ENCODE measurements at places on chromosomes 12 and 14.
A peak's percentile ranks its signal among the peaks of the same experiment; 100 is the strongest.

DNA sequence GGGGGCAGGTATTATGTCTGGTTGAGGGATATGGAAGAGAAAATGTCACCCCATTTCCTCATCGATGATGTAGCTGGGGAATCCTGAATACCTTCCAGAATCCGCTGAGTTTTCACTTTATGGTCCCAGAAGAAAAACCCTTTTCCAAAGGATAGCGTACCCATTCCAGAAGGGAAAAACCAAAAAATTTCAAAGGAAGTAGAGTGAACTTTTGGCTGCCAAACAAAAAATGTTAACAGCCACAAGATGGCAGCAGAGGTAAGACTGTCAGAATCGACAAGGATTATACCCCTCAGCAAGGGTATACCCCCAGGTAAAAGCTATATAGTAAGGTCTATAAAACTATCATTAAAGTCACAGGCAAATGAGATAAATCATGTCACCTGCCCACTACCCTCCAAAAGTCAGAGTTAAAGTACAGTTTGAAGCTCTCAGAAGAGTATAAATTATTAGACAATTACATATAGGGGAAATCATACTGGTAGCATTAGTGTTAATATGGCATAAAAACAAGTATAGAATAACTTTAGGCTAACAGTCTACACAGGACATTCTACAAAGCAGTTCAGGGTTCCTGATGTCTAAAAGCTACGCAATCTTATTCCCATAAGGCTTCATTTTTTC, 18.0 kb downstream of the ACIN1 start:
- no peak for DNase-seq

DNA sequence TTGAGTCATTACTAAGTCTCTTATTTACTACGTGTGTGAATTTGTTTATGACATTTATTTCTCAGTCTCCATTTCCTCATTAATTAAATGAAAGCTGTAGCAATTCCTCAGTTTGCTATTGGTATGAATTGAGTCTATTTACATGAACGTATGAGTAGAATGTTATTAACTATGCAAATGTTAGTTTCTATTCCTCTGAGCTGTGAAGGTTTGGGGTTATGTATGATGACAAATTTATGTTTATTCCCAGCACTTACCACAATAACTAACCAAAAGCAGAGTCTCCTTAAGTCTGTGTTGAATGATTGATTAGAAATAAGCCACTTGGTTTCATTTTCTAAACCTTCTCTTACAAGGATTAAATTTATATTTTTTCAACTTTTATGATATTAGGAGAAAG, 1340.9 kb downstream of the FSCB start:
- DNase-seq = no peak

GRCh38 chr14:74599321-74599761, 12.7 kb downstream of the LTBP2 start:
- no peak for DNase-seq

DNA sequence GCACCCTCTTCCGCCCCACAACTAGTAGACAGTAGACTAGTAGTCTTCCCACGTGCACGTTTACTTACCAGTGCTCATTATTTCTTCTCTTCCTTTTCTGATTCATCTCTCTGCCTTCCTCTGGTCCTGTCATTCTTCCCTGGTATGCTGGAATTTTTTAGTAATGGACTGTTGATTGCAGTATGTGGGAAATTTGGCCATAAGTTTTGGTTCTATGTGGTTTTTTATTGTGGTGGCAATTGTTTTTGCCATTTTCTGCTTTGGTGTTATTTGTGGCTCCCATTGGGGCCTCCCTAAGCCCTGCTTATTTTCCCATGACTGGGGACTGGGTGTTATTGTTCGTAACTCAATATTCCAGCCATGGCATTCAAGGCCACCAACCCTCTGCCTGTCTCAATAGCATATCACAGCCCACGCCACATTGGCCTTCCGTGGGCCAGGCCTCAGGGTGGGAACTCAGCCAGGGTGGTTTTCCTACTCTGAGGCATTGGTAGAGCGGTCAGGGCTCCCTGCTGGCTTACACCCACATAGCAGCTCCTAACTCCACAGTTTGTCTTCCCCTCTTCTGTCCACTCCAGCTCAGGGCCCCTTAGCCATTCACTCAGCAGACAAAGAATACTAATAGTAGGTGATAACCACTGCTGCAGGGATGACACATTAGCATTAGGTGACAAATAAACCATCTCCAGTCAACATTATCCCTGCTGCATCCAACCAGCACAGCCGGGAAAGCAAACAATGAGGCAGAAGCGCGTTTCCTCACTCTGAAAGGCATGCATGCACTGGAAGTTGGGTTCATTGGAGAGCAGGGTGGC, 321.5 kb downstream of the CACNA1C start:
- DNase-seq = no peak

DNA sequence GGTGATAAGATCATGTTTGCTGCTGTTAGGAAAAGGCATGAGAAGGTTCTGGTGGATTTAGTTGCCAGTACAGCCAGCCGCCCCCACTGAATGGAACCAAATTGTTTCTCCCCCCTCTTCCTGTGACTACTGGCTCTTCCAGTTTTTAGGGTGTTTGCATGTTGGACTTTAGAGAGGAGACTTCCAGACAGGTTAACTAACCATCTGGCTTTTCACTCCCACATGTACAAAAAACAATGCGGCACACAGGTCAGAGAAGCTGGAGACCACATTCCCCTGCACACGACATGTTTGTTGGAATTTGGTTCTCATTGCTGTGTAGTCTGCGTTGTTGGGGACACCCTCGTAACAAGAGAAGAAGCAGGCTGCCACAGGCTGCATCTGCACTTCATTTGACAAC, 103.9 kb upstream of the TMEM132C start:
- DNase-seq = no peak

- no peak for DNase-seq
These were observed 5.0 kb upstream of the CSRP2 start for GRCh38 chr12:76883811-76884210.

- no peak for DNase-seq
These were observed 359.4 kb upstream of the SFSWAP start for GRCh38 chr12:131351319-131352028.

- DNase-seq = no peak
These were observed 341.8 kb downstream of the C12orf50 start for GRCh38 chr12:87687362-87687761.

DNA sequence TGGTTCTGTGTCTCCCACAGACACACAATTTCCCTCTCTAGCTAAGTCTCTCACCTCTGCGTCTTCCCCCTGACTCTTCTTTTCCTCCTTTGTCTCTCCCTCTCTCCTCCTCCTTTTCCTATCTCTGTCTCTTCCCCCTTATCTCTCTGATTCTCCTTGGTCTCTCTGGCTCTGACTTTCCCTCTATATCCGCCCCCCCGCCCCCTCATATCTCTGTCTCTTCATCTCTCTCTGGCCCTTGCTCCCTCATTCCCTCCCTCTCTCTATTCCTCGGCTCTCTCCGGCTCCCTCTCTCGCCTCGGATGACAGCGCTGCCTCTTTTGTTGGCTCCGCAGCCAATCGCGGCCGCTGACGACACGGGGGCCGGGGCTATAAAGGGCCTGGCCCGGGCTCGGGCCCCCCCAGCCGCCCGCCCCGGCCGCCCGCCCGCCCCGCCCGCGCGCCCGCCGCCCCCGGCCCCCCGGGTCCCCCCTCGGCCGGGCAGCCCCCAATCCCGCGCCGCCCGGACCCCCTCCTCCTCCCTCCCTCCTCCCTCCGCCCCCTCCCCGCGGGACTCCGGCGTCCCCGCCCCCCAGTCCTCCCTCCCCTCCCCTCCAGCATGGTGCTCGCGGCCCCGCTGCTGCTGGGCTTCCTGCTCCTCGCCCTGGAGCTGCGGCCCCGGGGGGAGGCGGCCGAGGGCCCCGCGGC, at the start of gene GDF11:
Gene GDF11 (plus strand): TSS at position 404 of the 687 bp plus-strand sequence. CDS start 195 bp downstream, at position 599.
- DNase-seq = peak; percentile 62

DNA sequence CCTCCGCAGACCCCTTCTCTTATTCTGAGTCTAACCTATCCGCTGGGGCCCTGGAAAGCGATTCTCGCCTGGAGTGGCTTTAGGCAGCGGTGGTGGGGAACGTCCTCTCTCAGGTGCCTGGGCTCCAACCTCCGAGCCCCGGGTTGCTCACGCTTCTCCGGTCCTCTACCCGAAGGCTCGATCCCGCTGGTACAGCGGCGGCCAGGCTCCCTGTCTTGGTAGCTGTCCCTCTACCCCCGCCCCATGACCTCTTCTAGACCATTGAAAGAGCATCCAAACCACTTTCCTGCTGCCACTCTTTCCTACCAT, 505 bp upstream of the HEBP1 start:
- DNase-seq = peak; percentile 48

GRCh38 chr14:37340353-37340752, 142.6 kb downstream of the MIPOL1 start:
- no peak for DNase-seq

Measured in NCI-H748 treated with DMSO at 0.1 percent for 48 hours (cell line).